Left colon (tissue), 2 donors: ENCODE measurements at places on chromosomes 13 and 19. TPM values are rescaled to one million over a fixed set of nuclear protein-coding genes. Genes with fewer than 3 reads are reported as not detected.

The RDH8 gene
- not detected for total RNA-seq

The SSC5D gene
- total RNA-seq: 5.8 TPM

- no peak for DNase-seq
Observed at GRCh38 chr13:49481788-49482187, 14.0 kb upstream of the PHF11 start.

DNA sequence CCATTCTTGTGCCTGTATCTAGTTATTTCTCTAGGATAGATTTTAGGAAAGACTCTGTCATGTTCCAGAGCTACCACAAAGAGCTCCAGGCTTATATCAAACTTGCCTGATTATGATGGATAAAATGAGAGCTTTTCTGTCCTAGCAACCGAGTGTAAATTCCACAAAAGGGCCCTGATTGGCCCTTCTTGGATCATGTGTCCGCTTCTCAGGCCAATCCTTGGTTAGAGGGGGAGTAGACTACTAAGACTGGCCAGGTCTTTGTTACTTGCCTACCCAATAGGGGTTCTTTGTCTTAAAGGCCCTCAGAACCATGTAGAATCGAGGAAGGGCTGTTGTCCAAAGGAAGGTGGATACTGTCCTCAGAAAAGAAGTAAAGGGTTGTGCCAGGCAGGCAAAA is 2.4 kb downstream of the DHX34 start:
- no peak for DNase-seq

DNA sequence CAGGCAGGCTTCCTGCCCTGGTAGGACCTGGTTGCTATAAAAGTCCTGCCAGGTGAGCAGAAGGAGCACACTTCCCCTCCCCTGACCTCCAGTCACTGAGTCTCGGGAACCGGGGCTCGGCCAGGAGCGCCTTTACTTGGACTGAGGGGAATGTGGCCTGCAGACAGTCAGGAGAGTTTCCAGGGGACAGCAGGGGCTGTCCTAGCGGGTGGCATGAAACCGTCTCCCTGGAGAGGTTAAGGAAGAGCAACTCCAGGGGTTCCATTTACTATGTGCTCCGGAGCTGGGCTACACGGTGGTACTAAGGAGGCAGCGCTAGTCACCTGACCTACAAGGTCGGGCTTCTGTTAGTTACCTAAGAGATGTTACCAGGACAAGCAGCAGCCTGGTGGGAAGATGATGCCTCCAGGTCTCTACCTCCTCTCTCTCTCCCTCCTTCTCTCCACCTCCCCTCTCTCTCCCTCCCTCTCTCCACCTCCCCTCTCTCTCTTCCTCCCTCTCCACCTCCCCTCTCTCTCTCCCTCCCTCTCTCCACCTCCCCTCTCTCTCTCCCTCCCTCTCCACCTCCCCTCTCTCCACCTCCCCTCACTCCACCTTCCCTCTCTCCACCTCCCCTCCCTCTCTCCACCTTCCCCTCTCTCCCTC is 4.1 kb upstream of the CNOT3 start:
- no peak for DNase-seq

The DCT gene
- total RNA-seq: 0.08 TPM

DNA sequence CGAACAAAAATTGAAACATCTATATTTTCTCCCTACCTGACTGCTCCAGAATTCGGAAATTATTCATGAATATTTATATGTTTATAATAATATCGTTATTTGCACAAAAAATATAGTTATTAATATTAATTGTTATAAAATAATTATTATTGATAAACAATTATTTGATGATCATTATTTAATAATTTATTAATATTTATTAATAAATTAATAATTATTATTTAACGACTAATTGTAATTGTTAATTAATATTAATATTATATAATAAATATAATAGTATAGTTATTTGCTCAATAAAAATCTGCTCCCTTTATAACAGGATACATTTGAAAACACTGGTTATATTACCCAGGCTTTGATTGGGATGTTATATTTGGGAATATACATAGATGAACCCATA is 14.3 kb downstream of the CEACAM6 start:
- DNase-seq: no peak
